ENCODE measurements at places on chromosomes 2 and 18.

DNA sequence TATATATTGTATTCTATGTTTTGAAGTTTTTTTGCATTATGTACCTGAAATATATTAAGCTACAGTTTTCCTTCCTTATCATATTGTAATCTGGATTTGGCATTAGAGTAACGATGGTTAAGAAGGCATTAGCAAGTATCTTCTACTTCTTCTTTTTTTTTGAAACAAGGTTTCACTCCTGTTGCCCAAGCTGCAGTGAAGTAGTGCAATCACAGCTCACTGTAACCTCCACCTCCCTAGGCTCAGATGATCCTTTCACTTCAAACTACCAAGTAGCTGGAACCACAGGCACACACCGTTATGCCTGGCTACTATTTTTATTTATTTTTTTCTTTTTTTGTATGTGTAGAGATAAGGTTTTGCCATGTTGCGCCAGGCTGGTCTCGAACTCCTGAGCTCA, 201.1 kb downstream of the ZNF804A start:
- no peaks in the 10 kb centered on the region for H3K27me3 ChIP-seq
- H3K4me3 ChIP-seq, result no peak overlapping the region
- H3K36me3 ChIP-seq, result no peaks in the 10 kb centered on the region
- no peaks in the 10 kb centered on the region for H3K4me1 ChIP-seq

- H3K4me1 ChIP-seq, result no peaks in the 10 kb centered on the region
- H3K27me3 ChIP-seq, result no peaks in the 10 kb centered on the region
- no peak for DNase-seq
- H3K27ac ChIP-seq, result no peak overlapping the region
Observed at GRCh38 chr2:41320491-41320890, 727.3 kb upstream of the PKDCC start.

DNA sequence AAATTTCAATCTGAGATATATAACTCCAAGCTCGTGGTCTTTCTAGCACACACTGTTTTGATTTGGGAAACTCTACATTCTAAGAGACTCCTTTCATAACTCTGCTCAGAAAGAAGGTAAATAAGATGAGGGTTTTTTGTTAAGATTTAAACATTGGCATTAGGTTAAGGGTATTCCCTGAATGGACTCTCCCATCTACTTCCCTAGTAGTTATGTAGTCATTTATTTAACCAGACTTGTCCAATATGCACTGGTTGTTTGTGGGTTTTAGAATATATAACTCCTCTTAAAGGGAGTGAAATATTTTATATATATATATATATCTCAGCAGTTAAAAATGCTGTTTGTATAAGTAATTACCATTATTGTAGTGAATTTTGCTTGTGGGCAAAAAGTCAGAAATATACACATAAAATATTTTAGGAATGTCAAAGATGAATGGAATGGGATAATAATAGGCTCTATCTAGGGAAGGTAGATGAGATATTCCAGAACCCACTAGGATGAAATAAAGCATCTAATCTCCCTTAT, 61.5 kb upstream of the WDR75 start:
- H3K4me3 ChIP-seq, result no peak overlapping the region
- no peaks in the 10 kb centered on the region for H3K4me1 ChIP-seq
- DNase-seq, result no peak

GRCh38 chr2:47531378-47532042, 128.6 kb downstream of the MSH2 start:
- H3K27me3 ChIP-seq, result no peaks in the 10 kb centered on the region
- no peaks in the 10 kb centered on the region for H3K36me3 ChIP-seq
- no peak overlapping the region for H3K27ac ChIP-seq
- no peak overlapping the region for H3K4me3 ChIP-seq

DNA sequence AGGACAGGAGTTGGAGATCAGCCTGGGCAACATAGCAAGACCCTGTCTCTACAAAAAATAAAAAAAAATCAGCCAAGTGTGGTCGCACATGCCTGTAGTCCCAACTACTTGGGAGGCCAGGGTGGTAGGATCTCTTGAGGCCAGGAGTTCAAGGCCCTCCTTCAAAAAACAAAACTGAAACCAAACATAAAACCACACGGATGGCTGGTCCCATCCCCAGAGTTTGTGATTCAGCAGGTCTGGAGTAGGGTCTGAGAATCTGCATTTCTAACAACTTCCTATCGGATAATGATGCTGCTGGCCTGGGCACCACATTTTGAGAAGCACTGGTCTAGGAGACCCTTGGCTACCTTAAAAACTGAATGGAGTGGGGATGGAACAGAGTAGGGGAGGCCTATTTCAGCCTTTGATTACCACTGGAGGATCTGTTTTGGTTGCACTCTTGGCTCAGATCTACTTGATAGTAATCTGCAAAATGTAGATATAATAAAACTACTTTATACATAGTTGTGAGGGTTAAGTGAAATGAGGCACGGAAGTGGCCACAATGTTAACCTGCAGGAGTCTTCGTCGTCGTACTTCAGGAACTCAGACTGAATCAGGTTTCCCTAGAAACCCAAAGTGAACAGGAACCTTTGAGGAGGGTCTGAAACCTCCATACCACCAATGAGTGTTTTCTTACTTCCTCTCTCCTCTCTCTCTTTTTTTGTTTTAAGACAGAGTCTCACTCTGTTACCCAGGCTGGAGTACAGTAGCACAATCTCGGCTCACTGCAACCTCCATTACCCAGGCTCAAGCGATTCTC, 25.5 kb upstream of the NFE2L2 start:
- H3K27ac ChIP-seq, result no peak overlapping the region
- no peak overlapping the region for H3K4me3 ChIP-seq
- H3K27me3 ChIP-seq, result no peaks in the 10 kb centered on the region
